ENCODE measurements at places on chromosomes 7 and 10.

DNA sequence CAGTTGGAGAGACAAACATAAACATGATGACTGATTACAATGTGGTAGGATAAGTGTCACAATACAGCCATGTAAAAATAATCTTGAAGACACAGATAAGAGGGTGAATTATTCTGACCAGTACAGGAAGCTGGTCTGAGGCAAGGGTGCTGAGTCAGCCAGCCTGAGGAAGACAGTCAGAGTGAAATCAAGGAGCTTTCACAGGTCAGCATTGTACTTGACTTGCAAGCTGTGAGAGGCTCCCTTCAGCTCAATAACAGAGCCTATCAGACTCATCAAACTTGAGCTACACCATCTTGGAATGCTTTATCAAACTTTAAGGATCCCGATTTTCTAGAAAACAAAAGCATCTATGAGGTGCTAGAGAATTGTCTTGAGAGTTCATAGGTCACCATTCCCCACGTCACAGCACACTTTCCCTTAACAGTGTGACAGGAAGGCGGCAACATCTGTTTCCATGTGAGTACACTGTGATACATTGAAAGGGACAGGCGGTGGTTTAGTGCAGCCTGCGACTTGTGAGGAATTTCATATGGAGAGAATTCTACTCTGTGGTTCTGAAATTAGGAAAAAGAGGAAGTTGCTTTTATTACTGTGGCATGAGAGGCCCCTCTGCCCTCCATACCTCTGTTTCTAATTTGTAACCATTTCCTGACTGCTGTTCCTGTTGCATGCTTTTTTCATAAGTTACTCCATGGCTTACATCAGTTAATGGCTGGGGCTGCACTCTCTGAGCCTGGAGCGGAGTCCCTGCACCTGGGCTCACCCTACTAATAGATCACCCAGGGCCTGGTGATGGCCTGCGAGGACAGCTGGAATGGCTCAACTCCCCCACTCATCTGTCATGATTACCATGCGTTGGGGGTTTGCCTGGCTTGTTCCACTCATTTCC, 417.1 kb downstream of the SUGCT start:
- no peak for DNase-seq

DNA sequence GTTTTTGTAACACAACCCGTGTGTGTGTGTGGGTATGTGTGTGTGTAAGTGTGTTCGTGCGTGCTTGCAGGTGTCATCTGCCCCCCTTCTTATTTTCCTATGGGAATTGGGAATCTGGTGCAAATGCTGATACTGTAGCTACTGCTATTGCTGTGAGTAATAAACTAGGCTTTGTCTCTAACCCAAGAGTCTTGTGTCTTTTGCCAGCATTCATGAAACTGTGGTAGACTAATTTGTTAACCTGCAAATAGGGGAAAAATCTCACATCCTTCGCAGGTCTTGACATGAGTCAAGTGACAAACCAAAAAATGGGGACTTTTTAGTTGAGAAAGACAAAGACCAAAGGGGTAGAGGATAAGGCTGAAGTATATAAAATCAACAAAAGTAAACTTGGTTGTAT, 57.9 kb upstream of the FAM133B start:
- DNase-seq, result no peak

DNA sequence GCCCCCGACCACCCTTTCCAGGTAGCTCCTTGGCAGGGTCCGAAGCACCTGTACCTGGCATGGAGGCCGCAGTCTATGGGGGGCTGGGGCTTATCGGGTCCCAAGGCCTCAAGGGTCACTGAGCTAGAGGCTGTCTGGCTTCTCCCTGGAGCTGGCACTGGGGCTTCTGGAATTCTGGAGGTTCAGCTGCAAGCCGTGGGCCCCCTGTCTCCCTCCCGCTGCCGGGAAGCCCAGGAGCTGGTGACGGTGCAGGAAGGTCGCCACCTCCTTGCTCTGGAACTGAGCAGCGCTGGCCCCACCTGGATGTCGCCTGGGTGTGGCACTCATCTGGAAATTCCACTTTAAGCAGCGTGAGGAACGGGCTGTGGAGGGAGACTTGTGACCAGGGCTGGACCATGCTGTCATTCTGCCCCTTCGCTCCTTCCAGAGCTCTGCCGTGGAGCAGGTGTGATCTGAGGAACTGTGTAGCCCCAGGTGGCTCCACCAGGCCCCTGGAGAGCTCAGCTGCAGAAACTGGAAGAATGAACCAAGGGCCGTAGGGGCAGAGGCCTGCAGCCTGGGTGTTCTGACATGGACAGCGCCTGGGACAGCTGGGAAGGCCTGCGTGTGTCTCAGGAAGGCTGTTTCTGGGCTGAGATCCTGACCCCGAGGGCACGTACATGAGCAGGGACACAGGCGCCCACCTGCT, 129.7 kb upstream of the PPP2R2D start:
- no peak for DNase-seq

- DNase-seq, result no peak
Observed at GRCh38 chr10:103058034-103058433, 135.0 kb downstream of the NT5C2 start.

DNA sequence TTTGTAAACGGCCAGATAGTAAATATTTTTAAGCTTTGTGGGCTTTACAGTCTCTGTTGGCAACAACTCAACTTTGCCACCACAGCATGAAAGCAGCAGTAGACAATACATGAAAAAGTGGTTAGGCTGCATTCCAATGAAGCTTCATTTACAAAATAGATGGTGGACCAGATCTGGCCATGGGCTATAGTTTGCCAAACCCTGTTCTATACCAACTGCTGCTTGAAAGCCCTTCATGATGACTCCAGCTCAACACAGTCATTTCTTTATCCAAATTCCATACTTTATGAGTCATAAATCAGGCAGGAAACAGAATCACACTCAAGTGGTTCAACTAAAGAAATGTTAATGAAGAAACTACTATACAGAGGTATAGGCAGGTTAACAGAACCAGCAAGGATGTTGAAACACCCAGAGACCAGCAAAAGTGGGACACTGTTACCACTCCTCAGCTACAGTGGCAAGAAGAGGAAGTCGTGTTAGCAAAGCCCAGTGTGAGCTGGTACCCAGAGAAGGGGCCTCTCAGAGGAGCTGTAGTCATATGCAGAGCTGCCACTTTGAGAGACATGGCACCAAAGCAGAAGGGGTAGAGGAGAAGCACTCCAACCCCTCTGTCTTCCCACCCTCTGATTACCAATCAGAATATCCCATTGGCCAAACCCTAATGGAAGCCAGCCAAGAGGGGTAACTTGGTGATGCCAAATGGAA, 72.5 kb downstream of the PRLHR start:
- no peak for DNase-seq

DNA sequence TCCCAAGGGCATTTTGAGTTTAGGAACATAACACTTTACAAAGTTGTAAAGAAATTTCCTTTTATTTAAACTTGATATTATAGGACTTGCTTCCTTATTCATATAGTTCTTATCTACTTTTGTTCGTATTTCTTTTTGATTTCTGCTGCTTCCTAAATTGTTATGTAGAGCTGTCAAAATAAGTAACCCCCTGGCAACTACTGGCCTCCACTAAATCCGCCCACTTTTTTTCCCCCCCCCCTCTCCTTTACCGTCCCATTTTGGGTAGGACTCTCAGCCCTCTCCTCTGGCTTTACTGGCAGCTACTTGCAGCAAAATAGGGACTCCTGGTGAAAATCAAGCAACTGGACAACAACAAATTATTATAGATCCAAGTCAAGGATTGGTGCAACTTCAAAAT, 1.1 kb downstream of the SP4 start:
- no peak for DNase-seq

DNA sequence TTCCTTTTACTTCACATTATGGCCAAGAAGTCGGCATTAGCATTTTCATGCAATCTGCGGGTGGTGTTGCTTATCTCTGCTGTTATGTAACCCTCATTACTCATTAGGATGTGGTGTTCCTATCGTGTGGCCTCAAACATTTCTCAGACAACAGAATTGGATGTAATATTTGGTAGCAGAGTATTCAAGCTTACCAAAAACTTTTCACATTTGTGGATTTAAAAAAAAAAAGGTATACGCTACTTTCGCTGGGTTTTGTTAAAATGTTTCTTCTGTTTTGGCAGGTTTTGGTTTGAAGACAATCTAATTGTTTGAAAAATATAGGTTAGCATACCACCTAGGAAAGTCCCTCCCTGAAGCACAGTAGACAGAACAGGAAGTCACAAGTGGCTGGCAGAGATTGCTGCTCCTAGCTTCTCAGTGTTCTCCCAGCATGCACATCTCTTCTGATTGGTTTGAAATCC, 128.8 kb downstream of the GATA3 start:
- peak; percentile 19 for DNase-seq

GRCh38 chr10:102433619-102434046, 1.3 kb upstream of the CUEDC2 start:
- no peak for DNase-seq

DNA sequence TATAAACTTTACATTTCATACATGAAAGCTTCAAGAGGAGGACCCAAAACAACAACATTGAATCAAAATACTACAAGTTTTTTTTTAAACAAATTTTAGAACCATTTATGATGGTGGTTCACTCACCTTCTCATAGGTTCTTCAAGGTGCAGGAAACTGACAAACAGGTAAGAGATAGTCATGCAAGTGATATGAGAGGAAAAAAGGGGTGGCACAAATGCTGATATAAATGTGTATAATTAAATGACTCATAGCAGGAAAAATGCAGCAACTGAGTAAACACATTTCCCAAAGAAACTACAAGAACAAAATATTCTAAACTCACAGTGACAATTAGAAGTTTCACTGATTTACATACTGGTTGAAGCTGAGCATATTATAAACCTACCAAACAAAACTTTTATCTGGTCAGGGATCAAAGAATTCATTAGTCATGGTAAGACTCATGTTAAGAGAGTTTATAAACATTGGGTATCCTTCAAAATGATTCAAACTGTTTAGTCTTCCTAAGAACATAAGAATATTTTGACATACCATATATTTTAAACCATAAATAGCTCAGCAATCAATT, 14.1 kb downstream of the ZWINT start:
- no peak for DNase-seq

GRCh38 chr10:64537928-64538327, 1016.7 kb downstream of the REEP3 start:
- no peak for DNase-seq

DNA sequence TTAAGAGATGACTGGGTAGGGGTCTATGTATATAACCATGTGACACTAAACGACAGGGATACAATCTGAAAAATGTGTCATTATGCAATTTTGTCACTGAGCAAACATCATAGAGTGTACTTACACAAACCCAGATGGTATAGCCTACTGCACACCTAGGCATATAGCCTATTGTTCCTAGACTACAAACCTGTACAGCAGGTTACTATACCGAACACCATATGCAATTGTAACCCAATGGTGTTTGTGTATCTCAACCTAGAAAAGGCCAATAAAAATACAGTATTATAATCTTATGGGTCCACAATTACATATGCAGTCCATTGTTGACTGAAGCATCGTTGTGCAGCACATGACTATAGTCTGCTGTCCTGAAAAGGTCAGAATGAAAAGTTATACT, 22.9 kb downstream of the STRIP2 start:
- no peak for DNase-seq

- DNase-seq, result no peak
Observed at GRCh38 chr10:29962166-29962850, 97.1 kb downstream of the JCAD start.

DNA sequence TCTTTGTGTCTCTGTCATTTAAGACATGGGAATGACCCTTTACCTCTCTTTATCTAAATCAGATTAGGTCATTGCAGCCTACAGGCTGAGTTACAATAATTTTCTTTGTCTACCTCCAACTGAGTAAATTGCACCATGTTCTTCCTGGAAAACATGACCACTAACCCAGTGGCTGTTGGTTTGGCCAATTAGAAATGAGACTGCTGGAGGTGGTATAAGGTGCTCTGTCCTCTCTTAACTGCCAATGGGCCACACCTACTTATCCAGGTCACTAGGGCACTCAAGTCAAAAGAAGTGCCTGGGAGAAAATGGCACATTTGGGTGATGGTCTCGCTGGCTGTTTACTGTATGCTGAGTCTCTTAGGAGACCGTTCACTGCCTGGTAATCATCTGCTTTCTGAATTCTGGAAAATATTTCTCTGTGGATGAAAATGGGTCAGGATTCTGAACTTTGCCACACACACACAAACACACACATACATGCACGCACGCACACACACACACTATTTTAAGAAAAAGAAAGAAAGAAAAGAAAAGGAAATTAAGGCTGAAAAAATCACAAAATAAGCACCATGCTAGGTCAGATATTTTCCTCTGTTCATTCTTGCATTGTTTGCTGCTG, 16.4 kb downstream of the STAMBPL1 start:
- no peak for DNase-seq

- DNase-seq, result no peak
Observed at GRCh38 chr7:93029056-93029455, 88.7 kb downstream of the SAMD9 start.

GRCh38 chr7:121485467-121486243, 89.5 kb upstream of the FAM3C start:
- DNase-seq, result no peak

DNA sequence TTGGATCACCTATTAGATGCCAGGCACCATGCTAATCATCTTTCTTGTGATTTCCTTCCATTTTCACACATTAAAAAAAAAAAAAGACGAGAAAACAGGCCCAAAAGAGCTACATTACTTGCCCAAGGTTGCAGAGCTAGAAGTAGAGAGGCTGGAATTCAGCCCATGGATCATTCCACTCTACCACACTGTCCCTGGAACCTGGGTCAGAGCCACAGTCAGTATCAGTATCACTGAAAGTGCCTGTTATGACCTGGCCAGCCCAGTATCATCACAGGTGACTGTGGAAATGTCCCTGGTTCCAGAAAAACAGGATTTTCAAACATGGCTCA, 3.3 kb upstream of the FLNC start:
- no peak for DNase-seq

- DNase-seq, result no peak
Observed at GRCh38 chr7:143216151-143216550, 5.7 kb upstream of the TAS2R40 start.

- DNase-seq, result no peak
Observed at GRCh38 chr10:73932620-73933112, 21.7 kb downstream of the PLAU start.

DNA sequence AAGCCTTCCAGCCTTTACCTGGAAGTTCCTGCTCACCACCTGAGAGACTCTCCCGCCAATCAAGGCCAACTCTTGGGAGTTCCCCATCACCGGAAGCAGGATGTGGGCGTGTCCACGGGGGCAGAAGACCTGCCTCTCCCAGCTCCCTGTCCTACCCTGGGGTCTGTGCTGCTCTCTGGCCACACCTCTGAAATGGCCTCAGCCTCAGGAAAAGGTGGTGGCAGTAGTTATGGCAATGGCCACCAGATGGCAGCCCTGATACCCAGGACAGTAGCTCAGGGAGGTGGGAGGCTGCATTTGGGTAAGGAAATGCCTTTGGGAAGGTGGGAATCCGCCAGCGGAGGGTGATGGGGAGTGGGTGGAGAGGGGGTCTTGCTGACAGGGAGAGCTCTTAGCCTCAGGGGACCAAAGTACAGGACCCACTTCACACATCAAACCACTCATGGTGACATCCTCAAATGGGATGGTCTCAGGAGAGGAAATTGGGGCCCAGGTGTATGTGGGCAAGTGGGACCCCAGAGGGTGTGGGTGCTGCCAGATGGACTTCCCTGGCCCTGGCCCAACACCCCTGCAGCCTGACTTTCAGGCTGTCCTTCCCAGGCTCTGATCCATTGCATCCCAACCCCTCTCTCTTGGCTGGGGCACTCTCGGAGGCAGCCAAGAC, 33.9 kb downstream of the KAZALD1 start:
- peak; percentile 63 for DNase-seq

GRCh38 chr7:13188922-13189321, 501.5 kb downstream of the ARL4A start:
- DNase-seq, result no peak

GRCh38 chr10:69332278-69333010, 54.1 kb downstream of the HK1 start:
- no peak for DNase-seq

Data from activated T-cell treated with anti-CD3 and anti-CD28 coated beads, Interleukin-2, amount 50 U/mL, for 4 hours (primary cell).